Activated T-cell treated with anti-CD3 and anti-CD28 coated beads, Interleukin-2, amount 50 U/mL, for 48 hours (primary cell): ENCODE measurements at places on chromosomes 11 and 22.
A peak's percentile ranks its signal among the peaks of the same experiment; 100 is the strongest.

DNA sequence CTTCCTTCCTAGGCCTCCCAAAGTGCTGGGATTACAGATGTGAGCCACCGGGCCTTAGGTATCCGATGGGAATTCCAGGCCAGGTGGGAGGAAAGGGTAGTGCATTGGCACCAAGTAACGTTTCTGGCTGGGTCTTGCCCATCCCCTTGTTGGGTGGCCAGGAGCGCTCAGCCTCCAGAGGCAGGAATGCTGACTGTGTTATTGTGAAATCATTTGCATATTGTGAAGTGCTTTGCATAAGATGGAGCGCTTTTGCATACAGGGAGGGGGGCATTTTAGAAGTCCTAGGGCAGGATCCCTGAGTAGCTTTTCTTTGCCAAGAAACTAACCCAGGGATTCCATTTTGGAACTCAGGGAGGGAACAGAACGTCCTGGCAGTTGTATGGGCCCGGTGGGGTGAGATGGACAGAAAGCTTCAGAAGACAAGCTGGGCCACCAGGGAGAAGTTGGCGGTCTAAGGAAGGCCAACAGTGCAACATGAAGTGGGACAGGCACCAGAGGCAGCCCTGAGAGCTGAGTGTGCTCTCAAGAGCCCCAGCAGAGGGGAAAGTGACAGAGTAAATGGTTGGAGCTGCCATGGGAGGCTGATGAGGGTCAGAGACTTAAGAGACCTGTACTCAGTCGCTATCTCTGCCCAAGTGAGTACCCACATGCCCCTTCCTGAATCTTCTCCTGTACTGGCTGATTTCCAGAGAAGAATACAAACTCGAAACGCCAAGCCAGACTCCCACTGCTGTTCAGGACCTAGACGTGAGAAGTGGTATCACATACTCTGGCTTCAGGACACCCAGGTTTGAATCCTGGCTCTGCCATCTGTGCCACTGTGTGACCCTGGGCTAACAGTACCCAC, 1.3 kb upstream of the SLC39A13 start:
- DNase-seq, result no peak

GRCh38 chr22:43388420-43388851, 23.4 kb upstream of the MPPED1 start:
- peak; percentile 86 for DNase-seq

- DNase-seq, result peak; percentile 4
These were observed 113.6 kb downstream of the KCNQ1OT1 start for GRCh38 chr11:2586087-2586792.

GRCh38 chr11:122758974-122759373, 79.3 kb upstream of the CRTAM start:
- DNase-seq, result no peak

GRCh38 chr11:78815831-78816230, 241.2 kb upstream of the NARS2 start:
- no peak for DNase-seq

DNA sequence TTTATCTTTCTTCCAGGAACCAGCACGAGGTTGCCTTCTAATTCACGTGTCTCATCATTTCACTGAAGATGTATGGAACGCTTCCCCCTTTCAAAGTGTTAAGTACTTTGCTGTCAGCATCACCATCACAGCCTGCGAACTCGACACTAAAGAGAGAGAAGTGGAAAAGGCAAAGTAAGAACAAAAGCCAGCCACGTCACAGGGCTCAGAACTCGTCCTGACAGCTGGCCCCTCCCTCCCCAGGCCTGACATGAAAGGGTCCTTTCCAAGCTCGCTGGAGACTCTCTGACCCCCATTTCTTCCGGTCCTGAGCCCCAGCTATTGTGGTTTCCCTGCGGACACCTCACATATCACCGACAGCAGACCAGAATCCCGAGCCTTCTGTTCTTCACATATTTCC, 177.8 kb upstream of the NTM start:
- DNase-seq, result no peak

GRCh38 chr11:130608287-130608686, 159.8 kb downstream of the ADAMTS15 start:
- no peak for DNase-seq
